Stimulated activated CD4-positive, alpha-beta T cell treated with anti-CD3 and anti-CD28 coated beads, Interleukin-1b, Interleukin-23, amount 100 ng/mL, for 4 hours (primary cell): ENCODE measurements at places on chromosomes 12 and 14.

GRCh38 chr12:40209886-40210285, 14.9 kb upstream of the LRRK2 start:
- DNase-seq: no peak

GRCh38 chr12:9761419-9761781, 699 bp upstream of the CD69 start:
- DNase-seq: no peak

- DNase-seq: no peak
Observed at GRCh38 chr14:71321574-71322315, 414.5 kb downstream of the PCNX1 start.

DNA sequence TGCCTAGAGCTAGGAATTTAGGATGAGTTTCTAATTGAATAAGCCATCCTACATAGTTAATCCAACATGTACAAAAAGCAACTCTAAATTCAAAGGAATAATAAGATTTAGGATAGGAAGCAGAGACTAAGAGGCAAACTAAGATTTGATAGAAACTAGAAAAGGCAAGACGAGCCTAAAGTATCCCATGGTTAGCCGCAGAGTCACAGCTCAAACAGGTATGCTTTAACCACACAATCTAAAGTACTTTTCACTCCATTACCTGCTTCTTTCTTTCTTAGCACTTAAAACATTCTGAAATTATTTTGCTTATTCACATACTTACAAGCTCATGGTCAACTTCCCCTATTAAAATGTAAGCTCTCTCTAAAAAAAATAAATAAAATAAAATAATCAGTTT, 51.8 kb downstream of the OTOGL start:
- DNase-seq: no peak

DNA sequence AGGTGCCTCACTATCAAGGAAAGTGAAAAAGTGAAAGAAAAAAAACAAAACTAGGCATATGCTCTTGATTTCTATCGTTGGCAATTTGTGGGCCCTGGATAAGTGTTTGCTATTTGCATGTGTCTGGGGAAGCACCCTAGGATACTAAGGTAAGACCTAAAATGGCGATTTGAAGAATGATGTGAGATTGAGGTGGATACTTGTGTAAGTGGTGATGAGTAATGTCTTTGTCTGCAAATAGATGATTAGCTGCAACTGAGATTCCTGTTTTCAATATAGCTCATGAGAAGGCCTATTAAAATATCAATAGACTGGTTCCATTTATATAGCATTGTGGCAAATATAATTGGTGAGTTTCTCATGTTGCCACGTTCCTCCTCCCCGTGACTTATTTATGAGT, 261.7 kb downstream of the NEDD1 start:
- no peak for DNase-seq

DNA sequence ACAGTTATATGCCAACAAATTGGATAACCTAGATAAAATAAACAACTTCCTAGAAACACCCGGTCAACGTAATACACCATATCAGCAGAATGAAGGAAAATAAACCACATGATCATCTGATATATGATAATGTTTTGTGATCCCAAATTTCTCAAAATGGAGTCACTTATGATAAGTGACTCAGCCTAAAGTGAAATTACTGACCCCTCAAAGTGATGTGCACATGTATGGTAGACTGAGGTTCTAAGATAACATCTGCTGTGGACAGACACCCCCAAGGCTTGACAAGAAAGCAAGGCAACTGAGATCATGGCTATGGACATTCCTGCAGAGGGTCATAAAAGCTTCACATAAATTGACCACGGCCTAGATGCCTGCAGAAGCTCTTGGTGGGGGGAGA, 105.1 kb upstream of the DCN start:
- DNase-seq: no peak

DNA sequence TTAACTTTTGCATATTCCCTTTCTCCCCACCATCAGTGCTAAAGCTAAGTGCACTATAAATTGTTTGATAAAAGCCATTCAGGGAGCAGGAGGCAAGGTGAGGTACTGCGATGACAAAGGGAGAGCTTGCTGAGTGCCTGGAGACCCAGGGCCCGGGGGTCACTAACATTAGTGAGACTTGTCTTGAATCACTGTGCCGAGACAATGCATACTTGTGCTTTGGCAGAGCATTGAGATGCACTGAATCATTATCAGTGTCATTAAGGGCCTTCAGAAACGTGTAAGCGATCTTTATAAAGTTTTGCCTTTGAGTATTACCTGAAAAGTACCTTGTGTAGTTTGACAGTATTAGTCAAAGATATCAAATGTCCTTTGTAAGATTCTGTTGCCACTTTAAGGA, 447.5 kb downstream of the PCNX1 start:
- DNase-seq: no peak

GRCh38 chr12:8903646-8904045, 10.7 kb upstream of the PHC1 start:
- DNase-seq: no peak

DNA sequence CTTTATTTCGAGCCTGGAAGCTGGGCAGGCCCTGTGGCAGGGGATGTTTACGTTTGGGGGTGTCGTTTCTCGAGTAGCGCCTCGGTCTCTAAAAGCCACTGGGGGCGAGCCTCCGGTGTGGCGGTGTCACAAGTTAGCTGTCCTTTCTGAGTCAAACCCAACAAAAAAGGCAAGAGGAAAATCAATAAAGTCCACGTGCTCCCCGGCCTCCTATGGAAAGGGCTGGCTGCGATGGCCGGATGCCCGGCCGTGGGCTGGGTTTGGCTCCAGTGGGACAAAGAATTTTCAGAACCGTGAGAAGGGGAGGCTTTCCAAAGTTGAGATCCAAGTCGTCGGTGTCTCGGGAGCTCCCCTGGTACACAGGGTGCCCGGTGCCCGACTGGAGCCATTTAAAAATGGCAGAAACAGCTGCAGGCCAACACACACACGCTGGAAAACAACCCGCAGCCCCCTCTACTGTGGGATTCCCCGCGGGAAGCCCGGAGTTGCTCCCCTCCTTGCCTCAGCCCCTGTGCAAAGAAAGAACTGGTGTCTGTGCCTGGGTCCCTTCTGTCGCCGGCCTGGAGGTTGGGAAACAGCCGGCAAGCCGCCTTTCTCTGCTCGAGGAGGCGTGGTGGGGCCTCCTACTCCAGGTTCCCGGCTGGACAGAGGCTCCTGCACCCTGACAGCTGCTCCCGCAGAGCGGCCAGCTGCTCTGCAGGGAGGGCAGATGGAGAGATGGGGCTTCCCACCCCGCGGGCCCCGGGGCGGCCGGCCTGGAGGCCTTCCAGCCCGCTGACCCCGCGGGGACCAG, 1.9 kb downstream of the BCL7A start:
- DNase-seq: no peak

GRCh38 chr14:103854822-103855733, 7.7 kb upstream of the PPP1R13B start:
- DNase-seq: no peak

DNA sequence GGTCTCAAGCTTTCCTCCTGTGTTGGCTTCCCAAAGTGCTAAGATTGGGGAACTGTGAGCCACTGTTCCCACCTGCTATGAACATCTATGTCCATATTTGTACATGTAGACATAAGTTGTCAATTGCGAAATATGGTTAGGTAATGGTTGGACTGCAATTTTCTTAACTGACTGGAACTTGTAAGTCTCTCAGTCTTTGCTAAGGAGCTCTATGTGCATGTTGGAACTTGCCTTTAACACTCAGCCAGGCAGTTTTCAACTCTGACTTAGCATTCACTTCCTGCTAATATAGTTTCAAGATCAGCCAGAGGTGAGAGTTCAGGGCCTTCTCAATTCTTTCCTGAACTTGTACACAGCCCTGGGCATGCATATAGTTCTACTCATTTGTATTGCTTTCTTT, 44.5 kb upstream of the EEA1 start:
- no peak for DNase-seq

DNA sequence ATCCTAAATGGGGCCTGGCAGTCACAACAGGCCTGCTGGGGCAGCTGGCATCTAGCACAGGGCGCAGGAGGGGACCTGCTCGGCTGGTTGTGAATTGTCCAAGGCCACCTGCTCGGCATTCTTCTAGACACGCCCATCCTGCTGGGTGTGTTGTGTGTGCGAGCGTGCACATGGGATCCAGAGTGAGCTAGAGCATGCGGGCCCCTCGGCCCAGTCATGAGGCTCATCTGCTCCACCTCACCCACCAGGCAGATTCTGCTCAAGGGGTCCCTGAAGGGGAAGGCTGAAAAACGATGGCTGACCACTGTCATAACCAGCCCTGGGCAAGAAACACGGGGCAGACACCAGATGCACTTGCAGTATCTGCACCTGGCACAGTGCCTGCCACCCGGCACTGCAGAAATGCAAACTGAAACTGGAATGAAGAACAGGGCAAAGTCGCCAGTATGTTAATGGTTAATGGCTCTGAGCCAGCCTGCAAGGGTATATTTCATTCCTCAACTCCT, 31.8 kb downstream of the MAX start:
- no peak for DNase-seq

GRCh38 chr12:52637299-52637698, 14.7 kb downstream of the KRT2 start:
- DNase-seq: no peak

GRCh38 chr14:54335569-54336155, 61.1 kb upstream of the CDKN3 start:
- no peak for DNase-seq

DNA sequence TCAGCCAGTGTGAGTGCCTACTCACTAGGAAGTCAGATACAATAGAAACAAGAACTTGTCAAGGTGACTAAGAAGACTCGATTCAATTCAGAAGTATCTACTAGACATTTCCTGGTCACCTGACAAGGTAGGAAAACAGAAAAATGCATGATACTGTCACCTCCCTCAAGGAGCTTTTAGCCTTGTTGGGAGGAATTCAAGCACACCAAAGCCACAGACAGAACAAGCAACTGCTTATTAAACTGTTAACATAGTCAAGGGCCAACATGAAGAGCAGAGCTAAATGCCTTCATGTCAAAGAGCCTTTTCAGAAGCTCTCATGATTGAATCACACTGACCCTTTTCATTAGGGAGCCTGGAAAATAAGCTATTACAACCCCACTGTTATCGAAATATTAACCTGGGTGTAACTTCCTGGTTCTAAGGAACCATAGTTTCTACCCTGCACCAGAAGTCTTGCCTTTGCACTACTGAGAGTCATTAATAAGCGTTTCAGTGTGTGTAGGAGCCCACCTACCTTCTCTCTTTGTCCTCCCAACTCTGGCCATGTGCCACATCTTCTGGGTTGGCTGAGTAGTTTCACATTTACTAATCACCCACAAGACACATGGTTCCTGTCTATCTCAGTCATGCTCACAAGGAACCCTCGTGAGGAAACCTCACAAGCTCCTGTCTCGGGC, 31.0 kb upstream of the LGALS3 start:
- DNase-seq: no peak

- DNase-seq: no peak
Observed at GRCh38 chr12:104446646-104447421, 9.9 kb upstream of the CHST11 start.

DNA sequence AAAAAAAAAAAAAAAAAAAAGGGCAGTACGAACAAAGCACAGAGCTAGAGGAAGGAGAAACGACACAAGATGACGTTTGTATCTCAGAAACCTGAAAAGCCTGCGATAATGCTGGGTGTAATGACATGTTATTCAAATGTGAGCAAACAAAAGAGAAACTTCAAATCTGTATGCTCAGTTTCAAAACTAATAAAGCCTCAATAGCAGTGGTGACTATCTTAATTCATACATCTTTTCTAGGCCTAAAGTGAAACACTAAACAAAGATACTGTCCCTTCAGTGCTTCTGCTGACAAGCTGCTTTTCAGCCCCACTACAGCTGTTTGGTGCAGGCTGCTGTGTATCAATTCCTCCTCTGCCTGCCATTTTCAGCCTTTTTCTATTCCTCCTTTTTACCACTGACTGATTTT, 15.8 kb downstream of the ITPR2 start:
- no peak for DNase-seq

DNA sequence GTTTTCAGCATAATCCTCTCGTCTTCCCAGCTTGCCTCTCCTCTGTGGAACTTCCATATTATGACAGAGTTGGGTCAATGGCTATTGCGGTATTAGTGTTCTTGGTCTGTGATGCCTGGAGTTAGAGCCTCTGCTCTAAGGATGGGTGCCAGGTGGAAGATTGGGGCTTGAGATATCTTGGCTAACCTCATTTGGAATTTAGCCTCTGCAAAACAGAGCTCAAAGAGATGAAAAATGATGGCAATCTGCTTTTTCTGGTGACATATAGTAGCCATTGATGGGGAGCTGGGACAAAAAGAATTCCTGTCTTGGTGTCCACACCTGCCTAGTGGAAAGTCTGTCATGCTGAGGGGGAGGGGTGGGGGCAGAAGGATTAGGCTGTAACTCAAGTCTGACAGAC, 152.1 kb downstream of the RPL10L start:
- no peak for DNase-seq

DNA sequence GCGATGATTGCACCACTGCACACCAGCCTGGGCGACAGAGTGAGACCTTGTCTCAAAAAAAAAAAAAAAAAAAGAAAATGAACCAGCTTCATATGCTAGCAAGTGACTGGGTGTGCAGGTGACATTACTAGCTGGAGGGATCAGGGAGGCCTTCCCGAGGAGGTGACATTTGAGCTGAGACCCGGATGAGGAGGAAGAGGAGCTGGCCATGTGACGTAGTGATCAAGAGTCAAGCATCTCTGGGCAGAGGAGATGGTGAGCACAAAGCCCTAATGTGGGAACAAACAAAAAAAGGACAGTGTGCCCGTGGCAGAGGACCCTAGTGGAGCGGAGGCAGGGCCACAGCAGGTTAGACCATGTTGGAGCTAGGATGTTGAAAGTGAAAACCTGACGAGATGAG, 3.5 kb upstream of the PTPN6 start:
- no peak for DNase-seq

DNA sequence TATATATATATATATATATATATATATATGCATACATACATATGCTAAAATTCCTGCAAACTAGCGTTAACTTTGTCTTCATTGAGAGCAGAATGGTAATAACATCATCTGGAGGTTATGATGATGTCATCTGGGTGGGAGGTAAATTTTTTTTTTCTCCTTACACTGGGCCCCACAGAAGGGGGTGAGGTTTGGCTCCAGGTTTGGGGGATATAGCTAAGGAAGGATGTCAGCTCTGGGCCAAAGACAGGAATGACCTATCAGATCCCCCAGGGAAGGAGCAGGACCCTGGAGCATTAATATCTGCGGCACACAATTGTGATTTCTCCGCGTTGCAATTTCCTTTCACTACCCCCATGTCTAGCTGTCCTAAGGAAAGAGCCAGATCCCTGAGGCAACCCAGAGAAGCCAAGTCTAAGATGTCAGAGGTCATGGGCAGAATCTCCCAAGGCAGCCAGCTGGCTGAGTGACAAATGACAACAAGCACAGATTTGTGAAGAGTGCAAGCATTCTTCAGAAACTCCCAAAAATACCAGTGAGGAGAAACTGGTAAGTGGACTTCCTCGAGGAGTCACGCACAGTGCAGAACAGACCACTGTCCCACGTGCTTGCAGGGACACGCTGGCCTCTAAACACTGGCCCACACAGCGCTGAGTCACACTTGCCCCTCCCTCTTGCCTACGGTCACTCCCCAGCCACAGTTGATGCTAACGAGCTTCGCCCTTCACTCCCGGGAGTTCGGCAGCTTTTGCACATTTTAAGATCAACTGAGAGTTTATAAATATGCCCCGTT, 9.9 kb downstream of the UBC start:
- no peak for DNase-seq
